ENCODE measurements at places on chromosomes 11 and 22.

GRCh38 chr11:86747801-86748200 is 52.5 kb upstream of the PRSS23 start:
- DNase-seq: no peak

DNA sequence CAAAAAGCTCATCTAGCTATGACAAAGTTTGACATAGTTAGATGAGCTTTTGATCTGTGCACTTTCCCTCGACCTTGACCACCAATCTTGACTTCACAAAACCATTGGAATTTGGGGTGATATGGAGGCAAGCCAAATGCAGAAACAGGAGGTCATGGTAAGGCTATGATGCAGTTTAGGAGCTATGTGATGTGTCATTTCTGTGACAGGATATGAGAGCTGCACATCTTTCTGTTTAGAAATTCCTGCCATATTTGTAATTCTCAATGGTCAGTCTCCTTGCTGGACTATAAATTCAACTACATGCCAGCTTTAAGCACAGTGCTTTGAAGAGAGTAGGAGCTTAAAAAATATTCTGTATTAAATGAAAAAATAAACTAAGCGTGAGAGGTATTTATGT is 12.9 kb downstream of the OR51B6 start:
- no peak for DNase-seq

DNA sequence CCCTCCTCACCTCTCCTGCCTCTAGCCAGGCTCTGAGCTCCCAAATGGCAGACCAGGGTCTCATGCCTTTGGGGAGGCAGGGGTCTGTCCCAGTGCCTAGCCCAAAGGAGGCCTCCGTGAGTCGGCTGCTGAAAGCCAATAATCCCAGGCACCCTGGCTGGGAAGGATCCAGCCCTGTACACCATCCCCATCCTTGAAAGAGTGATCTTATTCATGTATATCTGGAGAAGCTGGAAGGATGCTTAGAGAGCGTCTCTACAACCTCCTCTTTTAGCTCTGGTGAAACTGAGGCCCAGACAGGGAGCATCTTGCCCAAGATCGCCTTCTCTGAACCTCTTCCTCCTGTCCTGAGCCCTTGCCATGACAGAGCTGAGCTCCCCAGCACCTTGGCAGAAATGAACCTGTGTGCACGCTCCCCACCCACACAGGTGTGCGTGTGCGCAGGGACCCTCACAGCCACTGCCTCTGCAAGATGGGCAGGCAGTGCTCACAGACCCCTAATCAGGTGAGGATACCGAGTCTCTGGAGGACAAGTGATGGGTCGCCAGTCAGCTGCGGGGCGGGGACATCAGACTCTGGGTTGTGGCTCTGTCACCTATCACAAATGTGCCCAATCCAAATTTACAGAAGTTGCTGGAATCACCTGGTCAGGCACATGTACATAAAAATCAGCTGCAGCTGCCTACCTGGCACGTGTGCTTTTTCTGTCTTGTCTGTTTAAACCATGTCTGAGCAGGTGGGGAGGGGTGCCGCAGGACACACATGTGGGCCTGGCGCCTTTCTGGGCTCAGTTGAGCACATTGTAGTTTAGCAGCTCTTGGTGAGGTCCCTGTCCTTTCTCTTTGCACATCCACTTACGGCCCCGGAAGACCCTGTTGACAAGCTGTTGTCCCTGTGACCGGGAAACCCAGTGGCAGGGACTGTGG is 49.3 kb upstream of the WNT7B start:
- DNase-seq: no peak

- no peak for DNase-seq
Observed at GRCh38 chr11:44525473-44526252, 39.8 kb upstream of the CD82 start.

- no peak for DNase-seq
Observed at GRCh38 chr11:111303461-111303860, 5.1 kb downstream of the POU2AF3 start.

DNA sequence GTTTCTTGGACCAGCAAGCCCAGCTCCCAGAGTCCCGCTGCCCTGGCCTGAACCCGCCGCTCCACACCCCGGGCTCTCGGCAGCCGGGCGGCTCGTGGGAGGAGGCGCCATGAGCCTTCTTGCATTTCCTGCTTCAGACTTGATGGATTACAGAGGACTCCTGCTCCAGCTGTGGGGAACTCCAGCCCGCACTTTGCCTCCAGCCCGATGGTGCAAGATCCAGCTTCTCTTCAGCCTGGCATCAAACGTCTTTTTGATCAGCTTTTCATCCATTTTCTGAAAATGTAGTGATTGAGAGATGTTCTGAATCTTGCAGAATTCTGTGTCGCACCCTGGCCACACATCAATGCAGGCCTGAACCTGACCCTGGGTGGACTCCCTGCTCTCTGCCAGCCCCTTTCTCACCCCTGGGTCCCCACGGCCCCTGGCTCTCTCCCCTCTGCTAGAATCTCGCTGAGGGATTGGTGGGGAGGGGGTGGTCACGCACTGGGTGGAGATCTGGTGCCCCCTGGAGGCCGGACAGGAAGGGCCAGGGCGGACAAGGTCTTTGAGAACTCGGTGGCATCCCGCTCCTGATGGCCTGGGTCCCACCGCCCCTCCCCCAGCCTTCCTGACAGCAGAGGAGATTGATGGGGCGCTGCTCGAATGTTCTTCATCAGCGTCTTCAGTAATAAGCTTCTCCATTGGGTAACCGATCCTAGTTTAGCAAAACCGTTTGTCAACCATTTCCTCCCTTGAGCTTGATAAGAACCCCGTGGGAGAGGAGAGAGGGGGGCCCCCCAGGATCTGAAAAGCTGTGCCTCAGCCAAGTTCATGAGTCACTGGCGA is 12.1 kb upstream of the NFAM1 start:
- peak; percentile 70 for DNase-seq

- DNase-seq: no peak
Observed at GRCh38 chr11:128497061-128497775, 90.1 kb downstream of the ETS1 start.

DNA sequence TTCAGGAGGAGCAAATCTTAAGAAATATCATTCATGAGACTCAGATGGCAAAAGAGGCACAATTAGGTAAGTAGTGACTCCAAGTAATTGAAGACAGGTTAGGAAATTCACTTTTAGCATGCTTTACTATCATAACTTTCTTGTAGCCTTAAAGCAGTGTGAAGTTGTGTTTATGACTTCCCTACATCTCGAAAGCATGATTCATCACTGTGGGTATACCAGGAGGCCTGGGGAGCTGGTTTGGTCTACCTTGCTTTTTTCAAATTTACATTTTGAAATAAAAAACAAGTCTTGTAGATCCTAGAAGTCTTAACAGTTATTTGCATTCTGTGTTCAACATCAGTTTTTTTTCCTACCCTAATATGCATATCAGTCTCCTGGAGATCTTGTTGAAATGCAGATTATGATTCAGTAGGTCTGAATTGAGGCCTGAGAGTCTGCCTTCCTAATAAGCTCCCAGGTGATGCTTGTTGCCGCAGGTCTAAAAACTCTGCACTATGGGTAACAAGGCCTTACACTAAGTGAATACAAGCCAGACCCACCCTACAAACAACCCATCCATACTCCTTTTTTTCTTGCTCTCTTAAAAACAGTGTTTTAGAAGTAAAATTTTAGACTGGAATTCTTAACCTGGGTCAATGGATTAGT is 41.4 kb downstream of the TTC17 start:
- DNase-seq: no peak

DNA sequence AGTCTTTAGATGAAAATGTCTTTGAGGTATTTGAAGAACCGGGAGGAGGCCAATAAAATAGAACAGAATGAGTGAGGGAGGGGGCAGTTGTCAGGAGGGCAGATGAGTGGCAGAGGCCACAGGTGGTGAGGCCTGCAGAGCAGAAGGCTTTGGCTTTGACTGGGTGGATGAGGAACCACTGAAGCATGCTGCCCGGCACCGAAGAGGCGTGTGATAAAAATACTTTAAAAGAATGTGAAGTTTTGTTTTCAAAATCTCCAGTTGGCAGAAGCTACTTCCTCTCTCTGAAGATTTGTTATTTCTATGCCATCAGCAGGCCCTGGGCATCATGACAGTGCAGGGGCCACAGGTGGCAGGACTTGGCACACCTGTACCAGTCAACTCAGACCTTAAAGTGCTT is 6.3 kb downstream of the MS4A12 start:
- no peak for DNase-seq

GRCh38 chr11:14409891-14410290 is 50.9 kb upstream of the RRAS2 start:
- DNase-seq: no peak

GRCh38 chr11:76610371-76610770 is 60.2 kb downstream of the LRRC32 start:
- DNase-seq: no peak

GRCh38 chr11:26994631-26995095 is 751 bp downstream of the FIBIN start:
- no peak for DNase-seq

- no peak for DNase-seq
Observed at GRCh38 chr11:36403661-36404060, 106.4 kb downstream of the TRAF6 start.

GRCh38 chr11:45272701-45273100 is 13.4 kb downstream of the SYT13 start:
- DNase-seq: no peak

DNA sequence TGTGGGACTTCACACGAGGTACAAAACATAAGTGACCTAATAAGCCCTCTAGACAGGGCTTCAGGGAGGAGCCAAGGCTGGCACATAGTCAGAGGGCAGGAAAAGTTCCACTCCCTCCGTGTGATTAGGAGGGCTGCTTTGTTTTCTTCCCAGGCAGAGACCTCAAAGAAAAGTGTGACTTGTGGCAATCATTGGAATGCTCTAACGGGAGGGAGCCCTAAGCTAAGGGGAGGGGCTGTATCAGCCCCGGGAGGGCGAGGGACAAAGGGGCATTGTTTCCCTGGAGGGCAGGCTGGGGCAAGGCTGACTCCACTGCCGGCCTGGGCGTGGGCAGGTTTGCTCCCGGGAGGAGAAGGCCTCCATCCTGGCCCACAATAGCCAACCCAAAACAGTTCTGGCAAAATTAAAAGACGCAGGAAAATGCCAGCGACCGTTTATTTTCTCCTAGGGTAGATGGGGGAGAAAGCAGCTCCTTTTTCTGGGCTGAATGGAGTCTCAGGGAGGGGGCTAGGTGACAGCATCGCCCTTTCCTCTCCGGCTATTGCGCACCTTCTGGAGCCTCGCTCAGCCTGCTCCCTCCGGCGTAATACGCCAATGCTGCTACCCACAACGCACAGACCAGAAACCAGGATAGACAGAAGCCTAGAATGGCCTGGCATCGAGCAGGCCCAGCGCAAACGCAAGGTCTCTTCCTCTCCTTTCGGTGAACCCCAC is 60.2 kb downstream of the ENDOD1 start:
- DNase-seq: no peak

GRCh38 chr22:30027169-30027568 is 53.1 kb upstream of the HORMAD2 start:
- no peak for DNase-seq

DNA sequence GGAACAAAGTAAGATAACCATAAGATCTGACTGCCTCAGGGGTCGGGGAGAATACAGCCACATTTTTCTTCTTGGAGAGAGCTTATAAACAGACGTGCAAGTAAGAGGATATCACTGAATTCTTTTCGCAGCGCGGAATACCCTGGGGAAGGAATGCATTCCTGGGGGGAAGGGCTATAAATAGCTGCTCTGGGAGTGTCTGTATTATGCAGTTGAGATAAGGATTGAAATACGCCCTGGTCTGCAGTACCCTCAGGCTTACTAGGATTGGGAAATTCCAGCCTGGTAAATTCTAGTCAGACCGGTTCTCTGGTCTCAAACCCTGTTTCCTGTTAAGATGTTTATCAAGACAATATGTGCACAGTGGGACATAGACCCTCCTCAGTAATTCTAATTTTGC is 1491.7 kb upstream of the RAG2 start:
- DNase-seq: no peak

- DNase-seq: no peak
Observed at GRCh38 chr11:105189581-105189980, 50.0 kb upstream of the CARD18 start.

- no peak for DNase-seq
Observed at GRCh38 chr11:126197277-126197939, 14.0 kb downstream of the RPUSD4 start.

DNA sequence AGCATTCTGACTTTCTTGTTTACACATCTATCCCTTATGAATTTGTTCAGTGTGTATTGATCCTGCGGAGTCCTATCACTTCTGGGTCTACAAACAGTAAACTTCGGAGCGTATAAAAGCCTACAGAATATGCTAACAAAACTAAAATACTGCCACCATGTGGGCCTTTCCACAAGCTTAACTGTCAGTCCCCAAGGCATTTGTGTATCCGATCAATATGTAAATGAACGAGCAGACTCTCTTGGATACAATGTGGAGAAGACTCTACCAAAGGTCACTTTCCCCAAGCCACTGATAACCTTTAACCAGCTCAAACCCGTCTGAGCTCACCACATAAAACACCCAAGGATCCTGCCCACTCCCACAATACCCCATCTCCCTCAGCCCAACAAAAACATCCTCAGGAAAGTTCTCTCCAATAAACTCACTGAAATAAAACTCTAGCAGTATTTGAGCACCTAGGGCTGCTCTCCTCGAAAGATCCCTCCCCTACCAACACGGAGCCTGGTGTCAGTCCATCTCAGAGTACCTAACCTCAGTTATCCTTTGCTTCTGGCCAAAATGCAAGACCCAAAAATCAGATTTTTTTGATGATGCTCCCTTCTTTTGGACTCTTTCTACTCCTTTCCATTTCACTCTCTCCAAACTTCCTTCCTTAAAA is 17.8 kb downstream of the ADA2 start:
- DNase-seq: no peak

DNA sequence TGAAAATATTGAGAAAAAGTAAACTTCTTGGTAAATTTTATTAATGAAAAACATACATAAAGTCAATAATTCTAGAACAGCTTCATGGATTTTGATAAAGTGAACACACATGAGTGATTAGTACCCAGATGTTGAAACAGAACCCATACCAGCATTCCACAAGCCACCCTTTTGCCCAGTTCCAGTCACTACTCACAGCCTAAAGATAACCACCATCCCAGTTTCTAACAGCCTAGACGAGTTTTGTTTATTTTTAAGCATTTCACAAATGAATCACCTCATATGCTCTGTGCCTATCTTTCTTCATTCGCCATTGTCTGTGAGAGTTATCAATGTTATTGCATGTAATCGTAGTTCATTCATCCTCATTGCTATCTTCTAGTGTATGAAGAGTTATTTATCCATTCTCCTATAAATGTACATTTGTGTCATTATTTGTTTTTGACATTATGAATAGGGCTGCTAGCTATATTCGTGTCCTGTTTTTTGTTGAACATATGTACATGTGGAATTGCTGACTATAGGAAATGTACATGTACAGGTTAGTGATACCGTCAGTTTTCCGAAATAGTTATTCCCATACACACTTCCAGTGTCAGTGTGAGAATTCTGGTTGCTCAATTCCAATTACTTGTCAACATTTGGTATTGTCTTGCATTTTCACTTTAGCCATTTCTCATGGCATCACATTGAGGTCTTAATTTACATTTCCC is 44.5 kb upstream of the TEAD1 start:
- no peak for DNase-seq
